Stimulated activated CD4-positive, alpha-beta T cell treated with anti-CD3 and anti-CD28 coated beads, Interleukin-1b, Interleukin-23, amount 100 ng/mL, for 1 hour (primary cell): ENCODE measurements at places on chromosomes 7 and 10.

DNA sequence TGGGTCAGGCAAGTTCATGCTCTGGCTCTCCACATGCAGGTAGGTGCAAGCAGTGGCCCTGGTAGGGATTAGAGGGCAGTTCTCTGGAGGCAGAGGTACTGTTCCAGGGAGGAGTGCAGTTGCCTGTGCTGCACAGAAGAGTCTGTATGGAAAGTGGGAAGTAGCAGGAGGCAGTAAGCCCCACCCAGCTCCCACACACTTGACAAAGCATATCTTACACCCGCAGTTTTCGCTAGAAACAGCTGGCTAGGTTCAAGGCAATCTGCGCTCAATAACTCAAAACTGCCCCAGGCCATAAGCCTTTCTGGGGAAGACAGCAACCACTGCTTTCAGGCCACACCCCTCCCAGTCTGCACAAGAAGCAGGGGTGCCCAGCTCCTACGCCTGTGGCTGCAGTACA lies 33.1 kb upstream of the ARMC3 start:
- DNase-seq, result no peak

GRCh38 chr10:69468751-69469089 lies 17.5 kb downstream of the TSPAN15 start:
- DNase-seq, result no peak

- DNase-seq, result no peak
Observed at GRCh38 chr7:136214356-136214755, 237.2 kb upstream of the MTPN start.

DNA sequence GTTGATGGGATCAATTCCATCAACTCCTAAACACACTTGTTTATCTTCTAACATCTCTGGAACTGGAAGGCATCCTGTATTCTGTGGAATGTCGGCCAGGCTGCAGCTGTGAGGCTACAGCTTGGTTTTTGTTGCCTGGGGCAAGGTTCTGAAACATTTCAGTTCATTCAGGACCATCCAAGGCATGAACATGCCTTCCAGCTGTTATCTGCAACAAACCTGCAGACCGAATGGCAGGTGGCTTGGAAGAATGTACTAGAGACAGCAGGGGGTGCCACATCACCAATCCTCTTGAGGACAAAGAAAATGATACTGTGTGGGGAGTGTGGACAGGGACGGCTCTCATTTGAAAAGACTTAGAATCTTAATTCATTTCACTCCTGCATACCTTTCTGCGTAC lies 12.4 kb downstream of the PAPOLB start:
- DNase-seq, result no peak

- no peak for DNase-seq
Observed at GRCh38 chr10:48667960-48668590, 16.6 kb upstream of the WDFY4 start.

- DNase-seq, result no peak
Observed at GRCh38 chr7:71308096-71308495, 176.2 kb downstream of the GALNT17 start.

DNA sequence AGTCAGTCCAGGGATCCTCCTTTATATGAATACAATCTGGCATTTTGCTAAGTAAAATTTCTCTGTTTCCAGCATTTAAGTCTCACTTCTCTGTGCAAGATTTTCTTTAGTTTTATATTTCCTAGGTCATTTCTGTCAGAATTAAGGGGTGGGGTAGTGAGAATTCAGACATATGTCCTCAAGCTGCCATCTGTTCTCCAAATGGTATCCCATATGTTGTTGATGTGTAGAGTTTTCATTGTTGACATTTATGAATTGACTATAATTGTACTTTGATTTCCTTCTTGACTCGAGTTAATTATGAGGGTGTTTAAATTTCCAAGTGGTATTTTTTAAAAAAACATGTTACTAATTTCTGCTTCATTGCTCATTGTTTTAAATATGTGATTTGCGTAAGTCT lies 148.8 kb downstream of the NPSR1 start:
- DNase-seq, result no peak

DNA sequence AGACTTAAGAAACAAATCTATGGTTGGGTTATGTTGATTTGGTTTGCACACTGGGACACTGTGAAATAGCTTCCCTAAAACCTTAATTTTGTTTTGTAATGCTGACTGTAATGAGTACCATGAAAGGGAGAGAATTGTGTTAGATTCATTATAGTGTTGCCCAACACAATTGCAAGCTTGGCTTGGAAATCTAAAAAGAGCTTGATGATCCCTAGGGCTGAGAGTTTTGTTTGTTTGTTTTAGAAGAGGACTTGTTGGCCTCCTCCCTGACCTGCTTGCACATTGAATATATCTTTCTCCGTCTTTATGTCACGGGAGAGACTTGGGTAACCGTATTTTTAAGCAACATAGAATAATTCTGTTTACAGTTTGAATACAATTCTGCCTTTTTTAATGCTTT lies 410.1 kb downstream of the ARL4A start:
- no peak for DNase-seq

- DNase-seq, result no peak
Observed at GRCh38 chr10:70410608-70411007, 6.7 kb downstream of the EIF4EBP2 start.

DNA sequence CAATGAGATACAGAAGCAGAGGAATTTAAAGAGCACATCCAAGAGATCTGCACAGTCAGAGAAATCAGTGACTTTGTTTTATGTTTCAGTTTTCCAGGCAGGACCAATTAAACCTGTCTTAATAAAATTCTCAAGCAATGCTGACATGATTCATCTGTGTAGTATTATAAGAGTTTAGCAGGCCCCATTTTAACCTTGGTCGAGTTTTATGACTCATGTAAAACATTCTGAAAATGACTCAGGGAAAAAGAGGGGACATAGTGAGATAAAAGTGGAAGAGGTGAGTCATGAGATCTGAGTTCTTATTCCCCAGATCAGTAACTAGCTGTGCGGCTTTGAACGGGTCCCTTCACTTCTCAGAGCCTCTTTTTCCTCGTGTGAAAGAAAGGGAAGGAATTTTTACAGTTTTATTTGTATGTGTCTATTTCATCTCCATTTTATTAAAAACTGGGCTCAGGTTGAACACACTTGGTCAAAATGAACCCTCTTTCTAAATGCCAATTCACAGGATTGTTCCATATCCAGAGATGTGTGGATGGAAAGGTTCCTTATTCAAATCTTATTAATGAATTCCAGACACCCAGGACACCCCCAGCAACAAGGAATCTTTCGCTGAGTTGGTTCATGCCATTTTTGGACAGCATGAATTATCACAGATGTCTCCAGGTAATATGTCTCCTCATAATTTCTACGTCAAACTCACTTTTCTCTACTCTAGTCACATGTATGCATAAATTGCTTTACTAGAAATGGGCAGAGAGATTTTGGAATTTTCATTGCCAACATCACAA lies 143.2 kb downstream of the JAZF1 start:
- no peak for DNase-seq

DNA sequence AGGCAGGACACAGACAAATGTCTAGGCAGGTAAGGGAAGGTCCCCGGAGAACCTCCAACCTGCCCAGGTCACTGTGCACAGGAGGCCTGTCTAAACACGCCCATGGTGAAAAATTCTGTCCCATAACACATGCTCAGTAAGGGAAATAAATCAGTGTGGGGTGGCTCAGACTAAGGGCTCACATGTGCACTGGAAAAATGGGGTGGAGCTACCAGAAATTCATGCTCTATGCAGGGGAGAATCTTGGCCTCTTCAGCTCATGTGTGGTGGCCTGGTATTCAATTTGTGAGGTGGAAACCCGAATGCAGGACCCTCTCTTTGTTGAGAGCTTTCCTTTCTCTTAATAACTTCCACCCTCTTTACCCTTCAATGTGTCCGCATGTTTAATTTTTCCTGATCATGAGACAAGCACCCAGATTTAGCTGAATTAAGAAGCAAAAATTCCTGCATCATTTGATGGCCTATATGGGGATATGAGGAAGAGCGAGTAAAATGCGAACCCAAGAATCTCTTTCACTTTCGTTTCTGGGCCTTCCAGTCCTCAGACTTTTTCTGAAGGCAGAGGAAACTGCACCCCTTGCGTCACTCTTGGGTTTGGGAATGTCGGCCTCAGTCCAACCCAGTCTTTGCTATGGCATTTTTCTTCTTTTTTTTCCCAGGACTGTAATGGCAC lies 163.2 kb downstream of the DGKB start:
- DNase-seq, result no peak

DNA sequence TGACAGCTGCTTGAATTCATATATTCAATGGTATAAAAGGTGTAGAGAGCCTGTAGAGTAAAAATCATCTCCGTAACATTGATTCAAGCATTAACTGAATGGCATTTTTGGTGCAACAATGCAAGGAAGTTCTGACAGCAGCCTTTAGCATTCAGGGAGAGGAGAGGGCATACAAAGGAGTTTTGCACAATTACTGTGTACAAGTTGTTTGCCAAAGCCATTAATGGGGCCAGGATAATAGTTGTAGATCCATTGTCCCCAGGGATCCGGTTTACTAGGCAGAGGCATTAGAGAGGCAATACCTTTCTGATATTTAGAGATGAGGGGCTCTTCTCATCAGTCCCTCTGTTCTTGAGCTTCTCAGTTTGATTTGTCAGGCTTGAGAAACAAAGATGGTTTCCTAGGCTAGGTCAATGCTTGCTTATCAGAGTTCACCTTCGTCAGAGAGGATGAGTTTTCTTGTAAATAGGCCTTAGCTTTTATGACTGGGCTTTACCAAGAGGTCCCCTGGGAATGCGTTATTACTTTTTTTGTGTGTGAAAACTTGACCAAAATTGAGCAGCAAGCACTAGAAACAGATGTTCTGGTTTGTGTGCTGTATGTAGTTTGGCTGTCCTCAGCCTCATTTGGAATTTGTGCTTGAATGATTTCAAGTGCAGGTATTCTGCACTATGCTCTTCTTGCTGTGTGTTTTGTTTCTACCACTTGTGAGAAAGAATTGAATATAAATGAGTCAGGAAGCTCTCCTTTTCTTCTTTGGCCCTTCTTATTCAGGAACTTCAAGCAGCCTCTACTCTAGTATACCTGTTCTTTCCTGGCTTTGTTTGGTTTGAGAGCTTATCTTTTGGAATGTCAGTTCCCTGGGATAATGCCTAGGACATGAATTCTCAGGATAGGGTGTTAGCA lies 32.0 kb downstream of the SND1 start:
- no peak for DNase-seq
